ENCODE measurements at places on chromosomes 5 and 9.

GRCh38 chr9:120889606-120890271 is 12.8 kb upstream of the PHF19 start:
- peak overlapping the region; percentile 87 for H3K27ac ChIP-seq
- no peaks in the 10 kb centered on the region for H3K27me3 ChIP-seq
- H3K4me1 ChIP-seq = peaks cover 53% of the 10 kb centered on the region
- no peak for DNase-seq
- no peak overlapping the region for H3K4me3 ChIP-seq

DNA sequence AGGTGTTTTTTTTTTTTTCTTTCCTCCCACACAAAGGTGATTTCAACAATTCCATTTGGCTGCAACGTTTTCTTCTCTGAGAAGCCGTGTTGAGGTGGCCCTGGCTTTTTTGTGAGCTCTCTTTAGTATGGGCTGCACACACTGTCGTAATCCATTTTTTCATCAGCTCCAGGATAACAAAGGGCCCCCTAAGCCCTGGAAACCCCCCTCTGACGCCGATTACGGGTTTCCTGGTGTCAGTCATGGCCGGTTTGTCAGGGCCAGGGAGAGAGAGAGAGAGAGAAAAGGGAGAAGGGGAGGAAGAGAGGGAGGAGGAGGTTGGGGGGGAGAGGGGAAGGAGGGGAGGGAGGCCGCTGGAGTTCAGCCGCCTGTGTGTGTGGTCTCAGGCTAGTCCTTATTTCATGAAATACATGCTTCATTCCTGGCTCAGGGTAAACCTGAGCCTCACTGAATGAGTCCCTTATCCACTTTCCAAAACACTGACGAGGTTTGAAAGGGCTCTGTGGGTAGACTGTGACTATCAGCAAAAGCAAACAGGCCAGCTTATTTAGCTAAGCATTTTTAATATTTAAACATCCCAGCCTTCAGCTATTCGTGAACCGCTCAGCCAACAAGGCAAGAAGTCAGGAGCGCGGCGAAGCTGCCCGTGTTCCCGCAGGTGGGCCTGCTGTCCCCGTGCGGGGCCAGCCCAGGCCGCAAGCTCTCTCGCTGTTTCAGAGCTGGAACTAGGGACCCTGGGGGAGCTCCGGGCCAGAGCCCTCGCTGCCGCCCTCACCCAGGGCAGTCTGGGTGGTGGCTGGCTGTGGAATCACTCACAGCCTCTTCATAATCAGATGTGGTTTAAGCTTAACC is 172.8 kb downstream of the ERCC6L2 start:
- no peak overlapping the region for H3K4me3 ChIP-seq
- no peak overlapping the region for H3K27ac ChIP-seq
- no peaks in the 10 kb centered on the region for H3K4me1 ChIP-seq
- H3K27me3 ChIP-seq = no peaks in the 10 kb centered on the region
- no peaks in the 10 kb centered on the region for H3K36me3 ChIP-seq

- no peaks in the 10 kb centered on the region for H3K4me1 ChIP-seq
- DNase-seq = no peak
These were observed 14.7 kb downstream of the MGAT1 start for GRCh38 chr5:180787711-180788431.

GRCh38 chr9:137310189-137311052 is 8.3 kb upstream of the NRARP start:
- DNase-seq = no peak
- H3K4me1 ChIP-seq = peaks cover 10% of the 10 kb centered on the region
- peaks cover 2% of the 10 kb centered on the region for H3K27me3 ChIP-seq
- H3K27ac ChIP-seq = no peak overlapping the region
- no peaks in the 10 kb centered on the region for H3K36me3 ChIP-seq

DNA sequence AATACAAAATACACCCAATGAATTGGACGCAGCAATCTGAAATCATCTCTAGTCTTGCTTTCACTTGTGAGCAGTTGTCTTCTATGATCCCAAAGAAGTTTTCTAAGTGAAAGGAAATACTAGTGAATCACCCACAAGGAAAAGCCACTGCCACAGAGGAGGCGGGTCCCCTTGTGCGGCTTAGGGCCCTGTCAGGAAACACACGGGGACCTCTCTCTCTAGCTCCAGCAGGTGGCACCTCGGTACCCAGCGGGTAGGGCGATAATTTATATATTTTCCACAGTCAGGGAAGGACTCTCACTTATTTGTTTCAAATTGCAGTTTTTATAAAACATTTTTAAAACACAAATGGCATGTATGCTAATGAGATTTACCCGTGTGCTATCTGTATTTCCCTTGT is 417.1 kb downstream of the KDM4C start:
- H3K4me1 ChIP-seq = no peaks in the 10 kb centered on the region
- DNase-seq = no peak
- H3K27ac ChIP-seq = no peak overlapping the region
- H3K27me3 ChIP-seq = no peaks in the 10 kb centered on the region
- peaks cover 32% of the 10 kb centered on the region for H3K36me3 ChIP-seq

DNA sequence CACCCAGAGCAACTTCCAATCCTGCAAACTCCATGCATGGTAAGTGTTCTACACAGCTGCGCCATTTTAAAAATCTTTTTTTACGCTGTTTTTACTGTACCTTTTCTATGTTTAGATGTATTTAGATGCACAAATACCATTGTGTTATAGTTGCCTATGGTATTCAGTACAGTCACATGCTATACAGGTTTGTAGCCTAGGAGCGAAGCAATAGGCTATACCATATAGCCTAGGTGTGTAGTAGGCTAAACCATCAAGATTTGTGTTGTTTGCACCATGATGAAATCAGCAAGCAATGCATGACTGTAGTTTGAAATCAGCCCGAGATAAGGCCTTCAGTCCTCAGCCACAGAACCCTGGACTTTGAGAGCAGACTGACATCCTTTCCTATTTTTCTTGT is 101.2 kb downstream of the LIX1 start:
- no peaks in the 10 kb centered on the region for H3K27me3 ChIP-seq
- H3K4me1 ChIP-seq = no peaks in the 10 kb centered on the region
- no peak overlapping the region for H3K27ac ChIP-seq

DNA sequence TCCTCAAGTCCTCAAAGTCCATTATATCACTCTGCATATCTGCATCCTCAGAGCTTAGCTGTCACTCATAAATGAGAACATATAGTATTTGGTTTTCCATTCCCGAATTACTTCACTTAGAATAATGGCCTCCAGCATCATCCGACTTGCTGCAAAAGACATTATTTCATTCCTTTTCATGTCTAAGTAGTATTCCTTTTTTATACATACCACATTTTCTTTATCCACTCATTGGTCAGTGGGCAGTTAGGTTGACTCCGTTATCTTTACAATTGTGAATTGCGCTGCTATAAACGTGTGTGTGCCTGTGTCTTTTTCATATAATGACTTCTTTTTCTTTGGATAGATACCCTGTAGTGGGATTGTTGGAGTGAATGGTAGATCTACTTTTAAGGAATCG is 117.2 kb downstream of the OR2K2 start:
- no peak overlapping the region for H3K4me3 ChIP-seq
- no peak for DNase-seq
- H3K27me3 ChIP-seq = no peaks in the 10 kb centered on the region
- H3K27ac ChIP-seq = no peak overlapping the region
- no peaks in the 10 kb centered on the region for H3K4me1 ChIP-seq
- no peaks in the 10 kb centered on the region for H3K36me3 ChIP-seq

- no peak overlapping the region for H3K27ac ChIP-seq
- no peak for DNase-seq
- H3K4me3 ChIP-seq = no peak overlapping the region
These were observed 167.7 kb downstream of the MACROH2A1 start for GRCh38 chr5:135231289-135231688.

DNA sequence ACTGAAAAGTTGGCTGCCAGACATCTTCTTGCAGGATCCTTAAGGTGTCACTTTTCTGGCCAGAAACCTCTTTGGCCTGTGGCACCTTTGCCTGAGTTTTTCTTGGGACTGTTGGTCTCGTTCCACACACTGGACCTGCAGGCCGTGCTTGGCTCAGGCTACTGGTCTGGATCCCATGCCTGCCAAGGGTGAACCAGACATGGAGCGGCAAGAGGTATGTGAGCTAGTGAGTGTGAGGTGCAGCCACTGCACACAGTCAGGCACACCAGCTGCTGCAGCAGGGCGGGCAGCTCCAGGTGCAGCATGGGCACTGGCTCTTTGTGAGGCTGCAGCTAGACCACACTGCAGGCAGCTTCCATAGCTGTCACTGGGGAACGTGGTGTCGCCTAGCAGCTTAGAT is 47.9 kb downstream of the NDUFAF2 start:
- H3K36me3 ChIP-seq = no peaks in the 10 kb centered on the region
- H3K27ac ChIP-seq = no peak overlapping the region
- no peak overlapping the region for H3K4me3 ChIP-seq
- no peak for DNase-seq

- peaks cover 32% of the 10 kb centered on the region for H3K36me3 ChIP-seq
- DNase-seq = no peak
- H3K4me1 ChIP-seq = peaks cover 37% of the 10 kb centered on the region
- no peaks in the 10 kb centered on the region for H3K27me3 ChIP-seq
- no peak overlapping the region for H3K4me3 ChIP-seq
- peak overlapping the region; percentile 60 for H3K27ac ChIP-seq
These were observed 53.7 kb downstream of the FGD3 start for GRCh38 chr9:93001031-93001430.

DNA sequence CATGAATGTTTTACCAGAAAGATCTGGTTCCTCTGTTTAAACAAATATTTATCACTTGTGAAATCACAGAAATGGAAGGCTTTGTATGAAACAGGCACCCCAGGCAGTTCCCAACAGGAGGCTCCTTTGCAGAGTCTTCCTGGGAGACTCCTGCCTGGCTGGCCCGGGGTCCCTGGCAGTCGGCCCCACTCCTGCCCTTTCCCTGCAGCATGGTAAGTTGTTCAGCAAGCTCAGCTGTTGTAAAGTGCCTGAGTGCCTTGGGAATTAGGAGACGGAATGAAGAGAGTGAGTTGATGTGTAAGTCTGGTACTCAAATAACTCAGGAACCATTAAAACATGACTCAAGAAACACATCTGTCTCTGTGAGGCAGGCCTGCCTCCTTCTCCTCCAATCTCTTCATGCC is 17.5 kb upstream of the LHFPL2 start:
- no peaks in the 10 kb centered on the region for H3K27me3 ChIP-seq
- no peaks in the 10 kb centered on the region for H3K36me3 ChIP-seq
- H3K27ac ChIP-seq = no peak overlapping the region
- DNase-seq = no peak
- H3K4me3 ChIP-seq = no peak overlapping the region

DNA sequence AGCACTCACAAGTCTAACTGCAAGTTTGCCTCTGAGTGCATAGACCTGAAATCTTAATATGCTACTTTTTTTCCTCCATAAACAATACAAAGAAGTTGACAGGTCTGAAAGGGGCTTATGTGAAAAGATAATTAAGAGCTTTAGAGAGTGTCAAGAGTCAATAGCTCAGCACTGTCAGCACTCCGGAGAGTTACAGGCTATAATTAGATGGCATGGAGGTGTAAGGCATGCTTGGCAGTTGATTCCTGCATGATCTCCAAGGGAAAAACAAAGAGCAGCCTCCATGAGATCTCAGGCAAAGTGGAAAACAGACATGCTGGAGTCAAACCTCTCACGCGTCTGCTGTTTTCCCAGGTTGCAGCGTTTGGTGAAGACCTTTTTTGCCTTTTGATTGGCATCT is 468.7 kb downstream of the TLE4 start:
- no peak overlapping the region for H3K27ac ChIP-seq
- H3K36me3 ChIP-seq = no peaks in the 10 kb centered on the region
- H3K4me1 ChIP-seq = no peaks in the 10 kb centered on the region
- H3K4me3 ChIP-seq = no peak overlapping the region

DNA sequence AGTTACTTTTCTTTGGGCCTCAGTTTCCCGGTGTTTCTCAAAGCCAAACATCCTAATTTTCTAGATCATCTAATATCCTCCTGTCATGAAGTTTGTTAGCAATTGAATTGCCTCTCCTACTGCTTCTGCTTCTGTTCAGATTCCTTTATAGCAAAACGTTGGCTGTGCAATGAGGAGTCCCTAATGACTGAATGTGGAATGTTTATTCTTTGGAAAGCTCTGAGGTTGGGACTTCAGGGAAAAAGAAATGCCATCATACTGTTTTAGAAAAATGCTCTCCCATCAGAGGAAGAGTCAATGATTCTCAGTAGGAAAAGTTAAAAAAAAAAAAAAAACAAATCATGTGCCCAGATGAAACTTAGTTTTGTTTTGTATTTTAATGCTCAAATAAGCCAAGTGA is 268.7 kb upstream of the PAPPA start:
- no peak overlapping the region for H3K27ac ChIP-seq
- H3K4me3 ChIP-seq = no peak overlapping the region
- no peak for DNase-seq

DNA sequence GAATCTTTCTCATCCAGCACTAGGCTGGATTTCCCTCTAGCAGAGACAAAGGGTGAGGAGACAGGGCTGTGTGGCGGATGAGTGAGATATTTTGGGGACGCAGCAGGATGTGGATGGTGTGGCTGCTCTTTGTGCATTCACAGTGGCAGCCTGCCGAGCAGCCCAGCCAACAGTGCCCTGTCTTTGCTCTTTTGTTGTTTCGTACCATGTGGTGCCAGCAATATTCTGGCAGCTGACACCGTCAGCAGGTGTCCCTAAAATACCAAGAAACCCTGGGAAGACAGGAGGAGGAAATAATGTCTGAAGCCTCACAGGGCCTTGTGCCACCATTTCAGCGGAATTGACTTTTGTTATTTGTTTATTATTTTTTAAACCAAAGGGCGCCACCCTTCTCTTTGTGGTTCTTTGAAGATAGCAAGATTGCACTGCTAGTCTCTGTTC is 141.4 kb downstream of the CCDC192 start:
- H3K27ac ChIP-seq = no peak overlapping the region
- H3K27me3 ChIP-seq = no peaks in the 10 kb centered on the region
- no peak for DNase-seq
- H3K4me3 ChIP-seq = no peak overlapping the region
- H3K4me1 ChIP-seq = no peaks in the 10 kb centered on the region

DNA sequence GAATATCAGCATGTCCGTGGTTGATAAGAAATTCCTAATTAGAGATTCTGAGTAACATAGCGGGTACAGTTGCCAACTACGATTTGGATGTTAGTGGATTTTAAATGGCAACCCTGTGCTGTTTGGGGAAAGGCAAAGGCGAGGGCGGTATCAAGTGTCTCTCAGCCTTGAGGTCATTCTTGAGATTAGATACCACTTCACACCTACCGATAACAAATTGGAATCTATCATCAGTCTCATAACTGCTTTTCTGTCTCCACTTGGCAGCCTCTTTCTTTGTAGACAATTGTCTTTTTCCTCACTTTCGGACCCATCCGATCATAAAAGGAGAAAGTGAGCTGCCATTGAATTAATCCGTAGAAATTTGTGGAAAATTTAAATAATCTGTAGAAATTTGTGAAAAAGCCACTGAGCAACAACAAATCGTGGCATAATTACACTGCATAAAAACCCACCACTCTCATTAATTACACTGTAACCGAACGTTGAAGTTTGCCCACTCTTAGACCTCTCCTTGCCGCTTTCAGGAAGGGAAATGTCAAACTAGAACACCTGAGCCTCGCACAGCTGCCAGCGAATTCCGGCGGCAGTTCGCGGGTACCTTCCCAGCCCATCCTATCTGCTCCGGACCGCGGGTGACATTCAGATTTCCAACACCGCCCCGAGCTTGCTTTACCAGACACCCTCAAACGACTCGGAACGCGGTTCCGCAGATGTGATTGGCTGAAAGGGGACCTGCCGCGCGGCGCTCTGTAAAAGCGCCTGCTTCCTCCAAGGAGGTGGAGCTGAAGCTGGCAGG is 849 bp upstream of the RGMB start:
- H3K27me3 ChIP-seq = peaks cover 5% of the 10 kb centered on the region
- peak overlapping the region; percentile 84 for H3K4me3 ChIP-seq
- peaks cover 32% of the 10 kb centered on the region for H3K4me1 ChIP-seq

- peaks cover 96% of the 10 kb centered on the region for H3K36me3 ChIP-seq
- peaks cover 8% of the 10 kb centered on the region for H3K4me1 ChIP-seq
- H3K4me3 ChIP-seq = no peak overlapping the region
- H3K27me3 ChIP-seq = no peaks in the 10 kb centered on the region
- peak overlapping the region; percentile 40 for H3K27ac ChIP-seq
- DNase-seq = no peak
These were observed 11.5 kb downstream of the ANXA1 start for GRCh38 chr9:73162987-73163768.
